ENCODE measurements at places on chromosomes 1 and 21.

GRCh38 chr1:232904566-232904965, 45.8 kb upstream of the NTPCR start:
- DNase-seq, result no peak

DNA sequence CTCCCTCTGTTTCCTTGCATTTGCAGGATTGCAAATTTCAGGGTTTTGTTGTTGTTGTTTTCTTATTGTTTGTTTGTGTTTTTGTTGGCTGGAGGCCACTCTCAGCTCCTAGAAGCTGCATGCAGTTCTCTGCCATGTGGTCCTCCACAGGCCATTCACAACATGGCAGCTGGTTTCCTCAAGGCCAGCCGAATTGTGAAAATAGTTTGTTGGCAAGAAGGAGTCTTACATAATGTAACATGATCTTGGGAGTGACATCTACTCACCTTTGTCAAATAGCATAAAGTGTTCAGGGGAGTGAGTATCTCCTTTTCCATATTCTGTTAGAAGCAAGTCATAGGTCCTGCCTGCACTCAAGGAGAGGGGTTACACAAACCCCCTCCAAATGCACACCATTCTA, 10.6 kb upstream of the UAP1 start:
- DNase-seq, result no peak

GRCh38 chr1:2455757-2456156, 20.3 kb upstream of the PLCH2 start:
- DNase-seq, result no peak

GRCh38 chr1:162111572-162111971, 42.1 kb downstream of the NOS1AP start:
- DNase-seq, result no peak

DNA sequence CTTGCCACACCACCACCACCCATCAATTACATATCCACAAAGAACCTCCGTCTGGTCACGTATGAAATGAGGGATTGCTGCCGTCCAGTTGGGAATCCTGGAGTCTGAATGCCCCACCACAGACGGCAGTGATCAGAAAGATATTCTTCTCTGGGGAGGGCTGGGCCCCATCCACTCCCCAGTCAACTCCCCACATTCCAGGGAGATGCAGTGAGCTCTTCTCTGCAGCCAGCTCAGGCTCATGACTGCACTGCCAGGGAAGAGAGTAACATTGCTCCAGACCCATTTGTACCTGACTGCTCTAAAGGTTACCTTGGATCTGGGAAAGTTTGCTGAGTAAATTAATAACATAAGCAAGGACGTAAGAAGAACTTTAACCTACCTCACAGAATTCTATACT, 18.3 kb downstream of the DEGS1 start:
- no peak for DNase-seq

DNA sequence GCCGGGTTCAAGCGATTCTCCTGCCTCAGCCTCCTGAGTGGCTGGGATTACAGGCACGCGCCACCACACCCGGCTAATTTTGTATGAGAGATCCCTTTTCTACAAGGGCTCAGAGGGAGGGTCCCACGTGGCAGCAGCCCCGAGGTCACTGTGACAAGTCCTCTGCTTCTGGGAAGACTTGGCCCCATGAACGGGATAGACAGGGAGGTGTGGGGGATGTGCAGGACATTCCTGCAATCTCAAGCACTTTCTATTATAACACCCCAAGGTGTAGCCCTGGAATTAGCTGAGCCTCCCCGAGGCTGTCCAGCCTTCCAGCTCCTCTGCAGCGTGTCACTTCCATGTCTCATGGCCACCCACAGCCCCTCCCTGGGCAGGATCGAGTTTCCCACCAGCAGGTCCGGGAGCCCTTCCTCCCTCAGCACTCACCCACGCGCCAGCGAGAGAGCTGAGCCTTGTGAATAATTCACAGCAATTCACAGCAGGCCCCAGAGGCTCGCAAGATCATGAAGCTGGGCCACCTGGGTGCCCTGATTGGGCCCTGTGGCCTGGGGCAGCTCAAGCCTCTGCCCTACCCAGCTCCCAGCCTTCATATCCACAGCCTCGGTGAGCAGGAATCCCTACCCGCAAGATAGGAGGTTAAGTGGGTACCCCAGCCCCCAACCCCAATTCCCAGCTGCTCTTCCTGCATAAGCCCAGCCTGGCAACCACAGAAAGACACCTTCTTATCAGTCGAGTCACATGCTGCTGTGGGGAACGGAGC, 22.8 kb upstream of the RNU1-4 start:
- no peak for DNase-seq

DNA sequence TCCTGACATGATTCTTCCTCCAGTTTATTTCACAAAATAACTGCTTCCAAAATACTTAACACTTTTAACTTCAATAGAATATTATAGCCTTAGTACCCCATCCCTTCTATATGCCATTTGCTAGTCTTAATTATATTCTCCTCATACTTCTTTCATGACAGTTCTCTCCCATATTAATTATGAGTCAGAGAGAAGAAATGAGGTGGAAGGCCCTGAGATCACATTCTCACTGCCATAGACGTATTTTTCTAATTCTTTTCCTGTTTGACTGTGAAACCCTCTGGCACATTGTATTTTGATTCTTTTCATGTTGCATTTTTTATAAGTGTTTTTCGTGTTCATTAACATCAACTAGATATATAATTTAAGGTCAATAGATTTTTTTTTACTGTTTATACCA, 88.4 kb downstream of the GTF2B start:
- DNase-seq, result no peak

- DNase-seq, result no peak
Observed at GRCh38 chr1:116487031-116487430, 83.8 kb downstream of the CD58 start.

- no peak for DNase-seq
Observed at GRCh38 chr1:180916012-180916770, 3.5 kb downstream of the KIAA1614 start.

Data from stimulated activated CD4-positive, alpha-beta T cell treated with anti-CD3 and anti-CD28 coated beads, Interleukin-15, amount 100 ng/mL, for 1 hour (primary cell).